ENCODE measurements at places on chromosomes 6 and 20. TPM values are rescaled to one million over a fixed set of nuclear protein-coding genes. Genes with fewer than 3 reads are reported as not detected.
A peak's percentile ranks its signal among the peaks of the same experiment; 100 is the strongest.

- H3K27me3 ChIP-seq: no peaks in the 10 kb centered on the region
- H3K4me3 ChIP-seq: no peak overlapping the region
Measured at GRCh38 chr20:64024141-64024990, 11.6 kb upstream of the C20orf204 start.

DNA sequence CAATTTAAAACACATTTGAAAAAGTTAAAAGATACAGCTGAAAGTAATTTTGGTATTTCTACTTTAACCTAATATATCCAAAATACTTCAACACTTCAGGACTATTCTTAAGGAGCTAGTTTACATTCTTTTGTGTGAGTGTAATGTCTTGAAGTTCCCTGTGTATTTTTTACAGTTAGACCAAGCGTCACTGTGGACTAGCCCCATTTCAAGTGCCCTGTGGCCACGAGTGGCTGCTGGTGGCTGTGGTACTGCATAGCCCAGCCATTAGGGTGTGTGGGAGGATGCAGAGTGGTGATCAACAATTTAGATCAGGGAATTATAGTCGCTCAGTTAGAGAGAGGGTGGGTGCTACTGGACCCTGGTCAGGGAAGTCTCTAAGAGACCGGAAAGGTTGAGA is 869 bp upstream of the CST5 start:
- no peak for DNase-seq
- H3K4me1 ChIP-seq: no peaks in the 10 kb centered on the region
- H3K4me3 ChIP-seq: no peak overlapping the region
- H3K36me3 ChIP-seq: no peaks in the 10 kb centered on the region
- no peak overlapping the region for H3K27ac ChIP-seq
- no peaks in the 10 kb centered on the region for H3K27me3 ChIP-seq

GRCh38 chr6:148713921-148714320 is 32.9 kb upstream of the UST start:
- H3K4me3 ChIP-seq: no peak overlapping the region
- no peaks in the 10 kb centered on the region for H3K36me3 ChIP-seq
- no peaks in the 10 kb centered on the region for H3K4me1 ChIP-seq
- DNase-seq: no peak

DNA sequence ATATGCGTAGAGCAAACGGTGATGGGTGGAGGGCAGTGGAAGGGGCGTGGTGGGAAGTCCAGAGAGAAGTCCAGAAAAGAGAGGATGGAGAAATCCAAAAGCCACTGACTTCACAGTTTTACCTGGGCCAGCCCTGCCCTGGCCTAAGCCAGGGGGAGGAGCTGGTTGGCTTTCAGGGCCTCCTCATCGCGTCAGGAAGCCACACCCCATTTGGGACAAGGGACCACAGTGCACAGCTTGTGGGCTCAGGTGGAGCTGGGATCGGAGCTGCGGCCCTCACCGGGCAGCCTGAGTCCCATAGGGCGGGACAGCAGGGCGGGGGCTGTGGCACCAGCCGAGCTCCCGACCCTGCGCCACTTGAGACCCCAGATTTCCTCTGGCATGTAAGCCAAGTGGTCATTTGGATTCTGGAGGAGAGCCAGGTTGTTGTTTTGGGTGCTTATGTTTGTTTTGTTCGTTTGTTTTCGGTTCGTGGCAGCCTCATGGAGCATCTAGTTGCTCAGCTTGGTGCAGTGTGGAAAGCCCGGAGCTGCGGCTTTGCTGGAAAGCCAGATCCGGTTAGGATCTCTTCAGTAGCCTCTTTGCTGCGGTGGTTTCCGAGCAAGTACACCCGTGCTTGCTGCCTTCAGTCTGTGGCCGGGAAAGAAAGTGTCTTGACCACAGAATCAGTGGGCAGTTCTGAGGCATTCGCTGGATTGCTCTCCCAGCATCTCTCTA is 42.2 kb downstream of the RIOK1 start:
- no peak for DNase-seq
- H3K27me3 ChIP-seq: no peaks in the 10 kb centered on the region
- no peaks in the 10 kb centered on the region for H3K36me3 ChIP-seq
- H3K27ac ChIP-seq: no peak overlapping the region

DNA sequence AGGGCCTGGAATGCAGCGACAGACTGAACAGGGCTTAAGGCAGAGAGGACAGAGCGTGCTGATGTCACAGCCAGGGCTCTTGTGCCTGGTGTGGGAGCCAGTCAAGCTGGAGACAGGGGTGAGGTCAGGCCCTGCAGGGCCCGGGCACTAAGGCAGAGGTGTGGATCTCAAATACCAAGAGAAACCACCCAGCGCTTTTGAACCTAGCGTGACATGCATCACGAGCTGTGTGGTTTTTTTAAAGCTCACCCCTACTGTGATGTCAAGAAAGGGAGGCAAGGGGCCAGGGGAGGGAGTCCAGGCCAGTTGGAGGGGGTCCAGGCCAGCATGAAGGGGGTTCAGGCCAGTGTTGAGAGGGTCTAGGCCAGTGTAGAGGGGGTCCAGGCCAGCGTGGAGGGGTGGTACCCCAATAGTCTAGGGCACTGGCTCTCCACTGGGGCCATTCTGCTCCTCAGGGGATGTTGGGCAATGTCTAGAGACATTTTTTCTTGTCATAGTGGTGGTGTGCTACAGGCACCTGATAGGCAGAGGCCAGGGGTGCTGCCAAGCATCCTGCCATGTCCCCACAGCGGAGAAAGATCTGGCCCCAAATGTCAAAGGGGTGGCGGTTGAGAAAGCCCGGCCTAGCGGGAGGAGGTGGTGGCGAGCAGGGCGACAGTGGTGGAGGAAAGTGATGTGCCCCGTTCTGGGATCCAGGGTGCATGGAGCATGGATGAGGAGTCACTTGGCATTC is 42.6 kb downstream of the RBM38 start:
- DNase-seq: no peak
- peaks cover 47% of the 10 kb centered on the region for H3K4me1 ChIP-seq
- H3K4me3 ChIP-seq: no peak overlapping the region
- H3K27me3 ChIP-seq: peaks cover 15% of the 10 kb centered on the region

GRCh38 chr20:38658879-38659596 is 57.4 kb downstream of the ARHGAP40 start:
- peaks cover 78% of the 10 kb centered on the region for H3K27me3 ChIP-seq
- H3K4me3 ChIP-seq: no peak overlapping the region
- no peak overlapping the region for H3K27ac ChIP-seq
- H3K4me1 ChIP-seq: no peaks in the 10 kb centered on the region
- peak; percentile 77 for DNase-seq

GRCh38 chr6:55003719-55004430 is 157.3 kb downstream of the FAM83B start:
- H3K27ac ChIP-seq: no peak overlapping the region
- H3K36me3 ChIP-seq: no peaks in the 10 kb centered on the region
- no peak overlapping the region for H3K4me3 ChIP-seq
- no peaks in the 10 kb centered on the region for H3K27me3 ChIP-seq

The SAMD10 gene
- total RNA-seq: 23.7 TPM

DNA sequence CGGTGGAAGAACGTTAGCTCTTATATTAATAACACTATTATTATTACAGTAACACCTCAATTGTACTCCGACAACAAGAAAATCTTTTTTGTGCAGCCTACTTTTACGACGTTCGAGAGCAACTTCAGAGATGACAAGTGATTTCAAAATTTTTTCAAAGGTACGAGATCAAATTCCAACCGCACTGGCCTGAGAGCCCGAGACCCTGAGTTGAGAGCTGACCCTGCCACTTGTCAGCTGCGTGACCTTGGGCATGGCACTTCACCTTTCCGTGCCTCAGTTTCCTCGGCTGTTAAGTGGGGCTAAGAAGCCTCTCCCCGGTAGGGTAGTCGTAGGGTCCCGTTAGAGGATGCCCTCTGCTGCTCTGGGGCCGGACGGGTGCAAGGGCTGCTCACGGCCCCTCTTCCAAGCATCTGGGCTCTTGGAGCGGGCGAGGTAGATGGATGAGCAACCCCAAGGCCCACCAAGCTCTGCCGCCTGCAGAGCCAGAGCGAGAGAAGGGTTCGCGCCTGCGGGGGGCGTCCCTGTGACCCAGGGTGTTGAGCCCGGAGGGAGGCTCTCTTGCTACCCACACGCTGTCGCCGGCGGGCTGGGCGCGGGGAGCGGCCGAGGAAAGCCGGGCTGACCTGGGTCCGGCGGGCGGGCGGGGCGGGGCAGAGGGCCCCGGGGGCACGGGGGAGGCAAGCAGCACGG is 510 bp downstream of the NDRG3 start:
- H3K27me3 ChIP-seq: no peaks in the 10 kb centered on the region
- H3K4me3 ChIP-seq: peak overlapping the region; percentile 87
- H3K36me3 ChIP-seq: peaks cover 14% of the 10 kb centered on the region
- peak overlapping the region; percentile 66 for H3K27ac ChIP-seq
- peaks cover 11% of the 10 kb centered on the region for H3K4me1 ChIP-seq

DNA sequence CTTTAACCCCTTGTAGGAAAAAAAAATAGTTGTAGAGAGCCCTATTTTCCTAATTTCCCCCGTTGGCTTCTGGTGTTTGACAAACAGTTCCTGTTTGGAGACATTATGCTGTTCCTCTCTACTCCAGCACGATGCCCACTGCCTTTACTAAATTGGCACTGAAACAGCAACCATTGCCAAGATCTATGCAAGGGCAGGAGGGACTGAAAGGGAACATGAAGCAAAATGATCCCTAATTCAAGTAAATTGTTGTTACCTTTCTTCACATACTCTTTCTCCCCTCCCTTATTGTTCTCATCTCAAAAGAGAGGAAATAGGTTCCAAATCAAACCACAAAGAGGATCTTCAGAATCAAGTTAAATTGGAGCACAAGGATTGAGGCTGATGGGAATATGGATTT is 764.1 kb upstream of the MMS22L start:
- no peaks in the 10 kb centered on the region for H3K4me1 ChIP-seq
- H3K27me3 ChIP-seq: no peaks in the 10 kb centered on the region
- no peak overlapping the region for H3K27ac ChIP-seq
- H3K4me3 ChIP-seq: no peak overlapping the region
- DNase-seq: no peak
- no peaks in the 10 kb centered on the region for H3K36me3 ChIP-seq

DNA sequence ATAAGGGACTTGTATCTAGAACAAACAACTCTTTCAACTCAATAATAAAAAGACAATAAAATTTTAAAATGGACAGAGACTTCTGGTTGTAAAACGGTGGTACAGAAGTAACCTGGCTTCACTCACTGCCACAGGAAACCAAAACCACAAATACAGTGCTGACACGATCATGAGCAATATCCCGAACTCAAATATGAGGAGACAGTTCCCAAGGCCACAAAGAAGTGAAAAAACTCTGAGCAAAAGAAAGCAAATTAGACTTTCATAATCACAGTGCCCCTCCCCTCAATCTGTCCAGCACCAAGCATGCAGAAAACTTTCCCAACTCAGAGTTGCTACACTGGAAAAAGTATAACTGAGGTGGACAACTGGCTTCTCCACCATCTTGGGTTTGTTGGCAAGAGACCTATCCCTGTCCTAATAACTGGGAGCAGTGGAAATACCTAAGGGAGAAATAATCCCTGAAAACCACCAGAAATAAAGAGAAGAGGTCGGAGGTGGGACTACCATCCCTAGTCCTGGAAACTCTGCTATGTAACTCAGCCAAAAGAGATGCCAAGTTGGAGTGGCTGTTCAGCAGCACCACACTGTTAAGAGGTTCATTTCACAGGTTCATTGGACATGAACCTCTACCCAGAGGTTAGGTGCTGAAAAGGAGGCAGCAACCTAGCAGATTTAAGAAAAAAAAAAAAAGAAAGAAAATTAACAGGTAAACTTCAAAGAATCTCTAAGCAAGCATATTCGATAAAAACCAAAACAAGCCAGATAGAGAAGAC is 55.5 kb downstream of the REV3L start:
- peak; percentile 14 for DNase-seq
- peaks cover 36% of the 10 kb centered on the region for H3K4me1 ChIP-seq
- H3K27ac ChIP-seq: peak overlapping the region; percentile 48
- peaks cover 8% of the 10 kb centered on the region for H3K36me3 ChIP-seq

GRCh38 chr20:57711311-57711712 is 1.5 kb upstream of the PMEPA1 start:
- peaks cover 90% of the 10 kb centered on the region for H3K36me3 ChIP-seq
- H3K27ac ChIP-seq: peak overlapping the region; percentile 66
- peaks cover 53% of the 10 kb centered on the region for H3K4me1 ChIP-seq
- H3K27me3 ChIP-seq: no peaks in the 10 kb centered on the region
- peak overlapping the region; percentile 88 for H3K4me3 ChIP-seq

GRCh38 chr6:150949526-150949925 is 84.0 kb downstream of the MTHFD1L start:
- H3K27ac ChIP-seq: no peak overlapping the region
- no peaks in the 10 kb centered on the region for H3K27me3 ChIP-seq
- no peak overlapping the region for H3K4me3 ChIP-seq
- no peaks in the 10 kb centered on the region for H3K4me1 ChIP-seq
- peaks cover 33% of the 10 kb centered on the region for H3K36me3 ChIP-seq
- no peak for DNase-seq

DNA sequence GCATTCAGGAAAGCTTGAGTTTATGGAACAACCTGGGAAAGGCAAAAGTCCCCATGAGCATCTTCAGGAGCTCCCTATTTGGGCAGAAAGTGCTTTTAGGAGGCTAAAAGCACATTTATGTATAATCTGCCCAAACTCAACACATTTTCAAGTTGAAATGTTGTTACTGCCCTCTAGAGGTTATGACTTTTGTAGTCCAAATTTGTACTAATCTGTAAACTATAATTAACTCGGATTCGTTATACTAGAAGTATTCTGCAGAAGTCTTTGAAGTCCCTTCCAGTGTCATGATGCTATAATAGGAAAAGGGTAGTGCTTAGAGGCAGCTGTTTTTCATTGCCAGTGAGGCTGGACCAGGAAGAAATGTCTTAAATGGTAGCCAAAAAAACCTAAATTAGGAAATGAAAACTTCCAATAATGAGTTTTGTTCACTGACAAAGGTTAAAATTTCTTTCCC is 44.8 kb upstream of the EMILIN3 start:
- no peaks in the 10 kb centered on the region for H3K4me1 ChIP-seq
- H3K4me3 ChIP-seq: no peak overlapping the region
- H3K27me3 ChIP-seq: no peaks in the 10 kb centered on the region
- peaks cover 45% of the 10 kb centered on the region for H3K36me3 ChIP-seq

DNA sequence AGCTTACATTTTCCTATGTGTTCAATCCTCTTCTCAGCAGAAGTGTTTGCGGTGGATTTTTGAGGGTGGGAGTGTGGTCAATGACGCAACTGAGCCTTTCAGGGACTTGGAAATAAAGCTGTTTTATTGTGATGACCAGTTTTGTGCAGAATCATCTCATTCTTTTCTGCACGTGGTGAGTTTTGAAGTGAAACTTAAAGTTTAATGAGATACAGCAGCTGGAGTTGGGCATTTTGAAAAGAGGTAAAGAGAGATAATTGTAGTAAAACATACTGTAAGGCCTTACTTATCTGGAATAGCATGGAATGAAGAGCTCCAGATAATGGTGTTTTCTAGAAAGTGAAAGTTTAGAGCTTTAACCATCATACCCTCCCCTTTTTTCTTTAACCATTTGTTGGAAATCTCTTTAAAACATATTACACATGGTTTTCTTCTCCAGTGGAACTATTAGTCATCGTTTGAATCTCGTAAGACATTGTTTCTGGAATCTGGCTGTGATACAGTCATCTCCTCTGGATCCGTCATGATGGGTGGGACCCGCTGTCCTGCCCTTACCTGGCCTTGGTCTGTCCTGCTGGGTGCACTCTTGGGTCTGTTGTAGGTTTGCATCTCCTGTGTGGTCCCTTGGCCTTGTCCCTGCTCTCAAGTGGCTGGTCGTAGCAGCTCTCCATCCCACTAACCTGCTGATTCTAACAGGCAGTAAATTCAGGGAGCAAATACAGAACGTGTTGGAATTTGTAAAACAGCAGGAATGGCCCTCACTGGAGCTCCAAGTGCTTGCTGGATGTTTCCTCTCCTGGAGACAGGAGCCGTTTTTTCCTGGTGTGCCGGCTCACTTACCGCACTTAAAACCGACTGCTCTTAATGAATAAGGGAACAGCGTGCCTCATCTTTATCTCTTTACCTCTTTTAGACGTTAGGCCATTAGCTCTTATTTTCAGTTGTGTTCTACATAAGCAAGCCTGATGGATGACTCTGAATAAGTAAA is 29.8 kb downstream of the UST start:
- H3K27ac ChIP-seq: no peak overlapping the region
- H3K4me3 ChIP-seq: no peak overlapping the region
- DNase-seq: no peak
- no peaks in the 10 kb centered on the region for H3K4me1 ChIP-seq
- no peaks in the 10 kb centered on the region for H3K36me3 ChIP-seq
- no peaks in the 10 kb centered on the region for H3K27me3 ChIP-seq

The PLN gene
- not detected for total RNA-seq

Measured in Calu3 (cell line).